ENCODE measurements at places on chromosomes 2 and 18.

GRCh38 chr2:31166925-31167324 lies 28.7 kb upstream of the GALNT14 start:
- no peak for DNase-seq

GRCh38 chr2:85356186-85356585 lies 1.6 kb downstream of the ELMOD3 start:
- DNase-seq = no peak

GRCh38 chr18:11951390-11951851 lies 29.9 kb upstream of the IMPA2 start:
- DNase-seq = no peak

- DNase-seq = no peak
Measured at GRCh38 chr2:147451902-147452515, 392.8 kb upstream of the ACVR2A start.

GRCh38 chr18:61765097-61765496 lies 127.7 kb downstream of the RNF152 start:
- DNase-seq = no peak

GRCh38 chr2:119015845-119016244 lies 73.9 kb downstream of the MARCO start:
- no peak for DNase-seq

GRCh38 chr18:27185025-27185763 lies at the start of gene CHST9:
CHST9 (minus strand) TSS chr18:27185308; CDS start chr18:27142809, 42,499 bp downstream.
- DNase-seq = no peak

DNA sequence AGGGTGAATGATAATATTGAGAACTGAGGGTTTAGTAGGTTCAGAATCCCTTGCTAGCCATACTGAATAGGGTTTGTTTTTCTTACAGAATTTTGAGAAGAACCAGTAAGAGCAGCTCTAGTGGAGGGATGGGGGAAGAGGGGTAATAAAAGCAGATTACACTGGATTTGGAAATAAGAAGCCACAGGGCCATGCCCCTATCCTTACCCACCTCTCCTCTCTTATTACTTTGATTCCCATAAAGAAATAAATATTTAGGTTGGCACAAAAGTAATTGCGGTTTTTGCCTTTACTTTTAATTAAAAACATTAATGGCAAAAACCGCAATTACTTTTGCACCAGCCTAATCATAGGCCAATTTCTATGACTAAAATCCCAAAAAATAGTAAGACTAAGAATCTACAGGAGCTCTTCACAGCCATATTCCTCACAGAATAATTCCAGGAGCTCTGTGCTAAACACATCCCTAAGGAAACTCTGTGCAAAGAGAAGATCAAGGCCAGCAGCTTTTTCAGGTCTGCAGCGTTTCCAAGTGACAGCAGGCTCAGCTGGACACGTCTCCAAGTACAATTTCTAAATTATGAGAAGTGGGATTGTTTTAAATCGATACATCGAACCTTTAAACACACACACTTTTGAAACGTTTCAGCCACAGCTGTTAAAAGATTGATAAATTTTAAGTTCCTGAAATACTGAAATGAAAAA lies 58.4 kb upstream of the RTN4 start:
- peak; percentile 48 for DNase-seq

GRCh38 chr2:219205165-219205538 lies 1.4 kb upstream of the ZFAND2B start:
- no peak for DNase-seq

GRCh38 chr2:219918944-219919343 lies 291.5 kb downstream of the SLC4A3 start:
- no peak for DNase-seq

DNA sequence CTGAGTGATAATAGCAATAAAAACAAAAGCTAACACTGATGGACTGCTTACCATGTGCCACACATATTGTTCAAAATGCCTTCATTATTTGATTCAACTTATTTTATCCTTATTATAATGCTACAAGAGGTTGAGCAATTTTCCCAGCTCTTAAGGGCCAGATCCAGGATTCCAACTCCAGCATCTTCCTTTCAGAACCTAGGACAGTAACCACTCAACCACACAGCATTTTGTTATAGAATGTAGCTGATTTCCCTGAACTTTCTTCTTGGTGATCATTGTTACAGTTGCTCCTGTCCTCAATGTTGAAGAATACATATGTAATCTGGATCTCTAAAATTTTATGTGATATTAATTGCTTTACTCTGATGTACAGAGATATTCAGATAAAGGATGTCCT lies 341.7 kb downstream of the PIK3C3 start:
- DNase-seq = no peak

DNA sequence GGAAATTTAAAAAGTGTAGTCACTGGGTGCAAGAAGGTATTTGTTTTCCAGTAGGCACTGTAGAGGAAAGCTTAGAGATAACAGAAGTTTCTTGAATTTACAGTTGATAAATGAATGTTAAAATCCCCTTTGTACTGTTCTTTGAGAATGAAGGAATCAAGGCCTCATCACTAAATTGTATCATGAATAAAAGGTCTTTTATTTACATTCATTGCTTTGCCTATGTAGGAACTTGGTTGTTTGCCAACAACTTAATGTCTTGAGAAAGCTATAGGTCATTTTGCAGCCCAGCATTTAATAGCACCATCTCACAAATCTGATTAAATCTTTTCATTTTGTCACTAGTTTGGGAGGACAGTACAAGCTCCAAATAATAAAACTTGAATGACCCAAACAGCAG lies 213.9 kb upstream of the ITGA4 start:
- no peak for DNase-seq

- DNase-seq = no peak
Measured at GRCh38 chr2:133287709-133288108, 280.6 kb downstream of the NCKAP5 start.

GRCh38 chr2:105848367-105848766 lies 103.7 kb downstream of the NCK2 start:
- no peak for DNase-seq

DNA sequence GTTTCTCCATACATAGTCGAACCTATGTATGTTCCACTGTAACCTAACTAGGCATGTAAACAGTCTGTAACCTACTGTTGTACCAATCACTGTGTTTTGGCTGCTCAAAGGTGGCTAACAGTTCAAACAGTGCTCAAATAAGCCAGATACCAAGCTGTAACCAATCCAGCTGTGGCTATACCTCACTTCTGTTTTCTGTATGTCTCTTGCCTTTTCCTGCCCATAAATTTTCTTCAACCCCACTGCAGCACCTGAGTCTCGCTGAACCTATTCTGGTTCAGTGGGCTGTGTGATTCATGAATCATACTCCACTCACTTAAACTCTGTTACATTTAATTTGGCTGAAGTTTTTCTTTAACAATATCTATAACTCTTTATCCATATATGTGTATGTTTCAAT lies 340.7 kb downstream of the LPIN1 start:
- DNase-seq = no peak

Measured in NB4 (cell line).